ENCODE measurements at places on chromosomes 4 and X.

DNA sequence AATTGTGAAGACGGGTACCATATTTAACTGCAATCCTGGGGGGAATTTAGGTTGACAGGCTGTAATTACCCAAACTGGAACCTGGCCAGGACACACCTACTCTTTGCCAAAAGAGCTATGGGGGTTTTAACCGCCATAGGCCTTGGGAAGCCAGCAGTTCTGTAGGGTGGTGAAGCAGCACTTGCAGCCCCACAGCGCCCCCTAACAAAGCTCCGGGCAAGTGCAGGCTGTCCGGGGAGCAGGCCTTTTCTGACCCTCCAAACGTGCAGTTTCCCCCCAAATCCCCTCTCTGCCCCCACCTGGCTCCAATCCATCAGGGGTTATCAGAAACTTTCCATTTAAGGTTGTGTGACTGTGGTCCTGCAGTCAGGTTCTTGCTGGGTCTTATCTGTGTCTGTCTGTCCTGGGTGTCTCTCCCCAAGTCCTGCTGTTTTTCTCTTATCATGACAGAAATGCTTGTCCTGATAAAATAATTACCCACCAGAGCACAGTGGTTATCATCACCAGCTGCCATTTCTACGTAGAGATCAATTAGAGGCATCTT, 350.9 kb downstream of the MID1IP1 start:
- DNase-seq = no peak

DNA sequence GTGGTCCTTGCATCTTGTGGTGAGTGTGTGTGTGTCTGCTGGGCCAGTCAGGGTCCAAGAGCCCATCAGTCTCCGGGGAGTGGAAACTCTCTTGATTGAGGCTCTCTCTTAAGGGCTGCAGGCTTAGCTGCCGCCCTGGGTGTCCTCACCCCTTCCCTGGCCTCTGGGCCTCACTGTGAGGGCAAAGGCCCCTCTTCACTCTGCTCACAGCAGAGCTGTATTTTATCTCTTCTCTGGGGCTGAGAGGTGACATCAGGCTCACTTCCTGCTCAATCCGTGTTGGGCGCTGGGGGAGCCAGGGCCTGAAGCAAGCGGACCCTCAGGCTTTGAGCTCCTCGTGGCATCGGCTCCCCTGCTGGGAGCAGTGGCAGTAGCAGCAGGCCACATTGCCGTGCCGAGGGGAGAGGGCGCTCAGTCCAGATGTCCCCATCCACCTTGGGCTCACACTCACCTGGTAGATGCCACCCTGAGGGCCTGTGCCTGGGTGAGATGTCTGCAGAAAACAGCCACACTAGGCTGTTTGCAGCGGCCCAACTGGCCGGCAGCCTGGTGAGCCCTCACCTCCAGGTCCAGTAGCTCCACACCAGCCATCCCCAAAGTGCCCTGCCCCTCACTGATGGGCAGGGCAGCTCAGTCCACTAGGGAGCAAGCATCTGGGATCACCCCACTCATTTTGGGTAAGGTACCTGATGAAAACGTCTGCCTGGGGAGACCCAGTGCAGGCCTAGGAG, 24.7 kb upstream of the PRPS1 start:
- DNase-seq = no peak

DNA sequence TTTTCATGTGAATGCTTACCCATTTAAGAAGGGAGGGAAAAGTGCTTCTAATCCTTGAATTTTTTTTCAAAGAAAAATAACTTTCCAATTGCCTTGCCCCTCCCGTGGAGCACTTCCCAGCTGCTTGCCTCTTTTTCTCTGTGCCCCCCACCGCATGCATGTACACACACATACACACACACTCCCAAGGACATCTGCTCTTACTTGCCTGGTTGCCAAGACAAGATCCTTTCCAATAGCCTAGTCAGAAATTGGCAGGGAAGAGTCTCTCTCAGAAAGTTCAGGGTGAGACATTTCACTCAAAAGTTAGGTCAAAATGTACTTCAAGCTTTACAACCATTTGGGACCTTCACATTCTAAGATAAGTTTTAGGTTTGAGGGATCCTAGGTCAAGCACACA, 10.9 kb downstream of the HHIP start:
- no peak for DNase-seq

GRCh38 chr4:37675587-37676290, 10.4 kb downstream of the RELL1 start:
- DNase-seq = no peak

GRCh38 chrX:143171703-143172102, 146.0 kb downstream of the SPANXN4 start:
- DNase-seq = no peak

DNA sequence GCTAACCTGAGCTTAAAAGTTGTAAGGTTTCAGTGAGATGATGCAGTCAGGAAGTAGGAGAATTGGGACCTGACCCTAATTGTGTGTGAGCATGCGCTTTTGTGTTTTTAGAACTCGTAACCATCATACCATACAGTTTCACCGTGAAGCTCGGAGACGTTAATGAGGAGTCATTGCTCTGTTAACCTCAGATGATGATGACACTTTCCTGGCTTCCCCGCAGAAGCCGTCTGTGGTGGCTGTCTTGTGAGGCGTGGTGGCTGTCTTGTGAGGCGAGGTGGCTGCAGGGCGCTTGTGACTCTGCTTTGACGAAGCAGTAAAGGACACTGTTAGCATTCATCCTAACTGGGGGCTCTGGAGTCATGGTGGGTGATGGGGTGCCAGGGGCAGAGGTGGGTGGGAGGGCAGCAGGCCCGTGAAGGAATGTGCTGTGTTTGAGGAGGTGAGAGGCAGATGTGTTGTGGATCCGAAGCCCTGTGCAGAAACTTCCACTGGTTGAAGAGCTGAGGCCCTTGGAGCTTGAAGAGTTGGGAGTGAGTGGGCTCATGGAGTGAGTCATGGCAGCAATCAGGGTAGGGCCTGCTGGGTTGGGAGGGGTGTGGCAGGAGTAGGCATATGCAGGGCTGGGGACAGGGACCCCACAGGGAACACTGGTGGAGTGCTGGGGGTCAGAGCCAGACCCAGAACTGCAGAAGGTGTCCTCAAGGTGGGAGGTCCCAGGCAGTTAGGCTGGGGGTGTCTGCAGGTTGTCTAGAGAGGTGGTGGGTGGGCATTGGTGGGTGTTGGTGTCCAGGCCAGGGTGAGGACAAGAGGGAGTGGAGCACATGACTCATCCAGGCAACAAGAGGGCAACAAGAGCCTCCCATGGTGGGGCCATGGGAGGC, 57.4 kb downstream of the NSD2 start:
- no peak for DNase-seq

DNA sequence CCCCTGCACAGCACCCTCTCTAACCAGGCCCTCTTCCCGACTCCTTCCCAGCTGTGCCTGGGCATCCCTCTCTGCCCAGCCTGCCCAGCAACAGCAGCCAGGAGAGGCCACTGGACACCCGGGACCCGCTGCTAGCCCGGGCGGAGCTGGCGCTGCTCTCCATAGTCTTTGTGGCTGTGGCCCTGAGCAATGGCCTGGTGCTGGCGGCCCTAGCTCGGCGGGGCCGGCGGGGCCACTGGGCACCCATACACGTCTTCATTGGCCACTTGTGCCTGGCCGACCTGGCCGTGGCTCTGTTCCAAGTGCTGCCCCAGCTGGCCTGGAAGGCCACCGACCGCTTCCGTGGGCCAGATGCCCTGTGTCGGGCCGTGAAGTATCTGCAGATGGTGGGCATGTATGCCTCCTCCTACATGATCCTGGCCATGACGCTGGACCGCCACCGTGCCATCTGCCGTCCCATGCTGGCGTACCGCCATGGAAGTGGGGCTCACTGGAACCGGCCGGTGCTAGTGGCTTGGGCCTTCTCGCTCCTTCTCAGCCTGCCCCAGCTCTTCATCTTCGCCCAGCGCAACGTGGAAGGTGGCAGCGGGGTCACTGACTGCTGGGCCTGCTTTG, 1.1 kb downstream of the AVPR2 start:
- DNase-seq = no peak

DNA sequence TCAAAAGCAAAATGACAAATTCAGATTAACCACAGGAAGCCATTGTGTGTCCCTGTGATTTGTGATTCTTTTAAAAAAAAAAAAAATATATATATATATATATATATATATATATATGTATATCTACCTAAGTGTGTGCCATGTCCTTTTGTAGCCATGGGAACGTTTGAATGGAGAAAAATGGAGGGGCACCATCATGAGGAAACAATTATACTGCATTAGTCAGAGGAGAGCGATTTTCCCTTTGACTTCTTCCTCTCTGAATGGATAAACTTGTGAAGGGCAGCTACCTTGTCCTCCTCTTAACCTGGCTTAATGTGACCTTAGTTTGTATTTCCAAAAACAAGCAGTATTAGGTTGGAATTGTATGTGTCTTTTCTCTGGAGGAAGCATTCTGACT, 23.3 kb upstream of the CBLL2 start:
- no peak for DNase-seq

DNA sequence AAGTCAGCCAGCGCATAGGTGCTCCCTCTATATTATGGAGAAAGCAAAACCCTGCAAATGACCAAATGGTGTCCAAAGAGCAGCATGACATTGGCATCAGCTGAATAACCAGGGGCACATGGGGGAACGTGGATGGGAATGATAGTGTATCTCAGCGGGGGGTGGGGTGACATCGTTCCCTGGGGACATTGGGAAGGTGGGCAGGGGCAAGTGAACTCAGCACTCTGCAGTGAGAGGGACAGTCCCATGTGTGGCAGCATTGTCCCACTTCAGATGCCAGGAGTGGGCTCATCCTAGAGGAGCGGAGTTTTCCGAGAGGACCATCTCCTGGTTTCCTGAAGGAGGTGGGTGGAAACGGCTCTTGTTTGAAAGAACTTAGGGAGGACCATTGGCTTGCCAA, 64.8 kb downstream of the NELFA start:
- no peak for DNase-seq

DNA sequence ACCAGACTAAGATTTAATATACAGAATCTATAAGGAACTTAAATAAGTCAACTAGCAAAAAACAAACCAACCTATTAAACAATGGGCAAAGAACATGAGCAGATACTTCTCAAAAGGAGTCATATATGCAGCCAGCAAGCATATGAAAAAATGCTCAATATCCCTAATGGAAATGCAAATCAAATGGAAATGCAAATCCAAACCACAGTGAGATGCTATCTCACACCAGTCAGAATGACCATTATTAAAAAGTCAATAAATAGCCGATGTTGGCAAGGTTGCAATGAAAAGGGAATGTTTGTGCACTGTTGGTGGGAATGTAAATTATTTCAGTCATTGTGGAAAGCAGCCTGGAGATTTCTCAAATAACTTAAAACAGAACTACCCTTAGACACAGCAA, 97.0 kb upstream of the SLC6A14 start:
- no peak for DNase-seq

- DNase-seq = no peak
These were observed 576.5 kb upstream of the CPXCR1 start for GRCh38 chrX:88170553-88170952.

- DNase-seq = no peak
These were observed 623.8 kb upstream of the HTR2C start for GRCh38 chrX:113959912-113960626.

DNA sequence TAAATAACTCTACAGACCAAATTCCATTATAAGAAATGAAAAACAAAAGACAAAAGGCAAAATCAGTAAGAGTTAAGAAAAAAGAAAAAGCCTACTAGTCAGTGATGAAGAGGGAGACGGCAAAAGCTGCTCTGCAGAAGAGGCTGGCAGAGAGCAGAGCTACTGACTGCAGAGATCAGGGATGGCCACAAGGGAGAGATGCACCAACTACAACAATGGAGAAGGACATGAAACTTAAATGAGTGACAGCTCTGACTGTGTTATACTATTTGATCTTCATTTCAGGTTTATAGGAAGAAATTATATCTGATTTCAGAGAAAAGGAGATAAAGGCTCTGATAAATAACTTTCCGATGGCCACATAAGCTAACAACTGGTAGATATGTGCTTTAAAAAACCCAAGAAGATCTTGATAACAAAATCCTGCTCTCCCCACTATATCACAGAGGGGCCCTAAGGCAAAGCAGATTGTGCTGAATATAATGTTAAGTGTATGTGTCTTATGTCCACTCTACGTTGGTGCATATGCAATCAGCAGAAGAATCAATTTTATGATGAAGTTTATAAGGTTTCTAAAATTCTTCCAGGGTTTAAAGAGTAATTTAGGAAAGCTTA, 58.4 kb upstream of the COX18 start:
- DNase-seq = no peak

DNA sequence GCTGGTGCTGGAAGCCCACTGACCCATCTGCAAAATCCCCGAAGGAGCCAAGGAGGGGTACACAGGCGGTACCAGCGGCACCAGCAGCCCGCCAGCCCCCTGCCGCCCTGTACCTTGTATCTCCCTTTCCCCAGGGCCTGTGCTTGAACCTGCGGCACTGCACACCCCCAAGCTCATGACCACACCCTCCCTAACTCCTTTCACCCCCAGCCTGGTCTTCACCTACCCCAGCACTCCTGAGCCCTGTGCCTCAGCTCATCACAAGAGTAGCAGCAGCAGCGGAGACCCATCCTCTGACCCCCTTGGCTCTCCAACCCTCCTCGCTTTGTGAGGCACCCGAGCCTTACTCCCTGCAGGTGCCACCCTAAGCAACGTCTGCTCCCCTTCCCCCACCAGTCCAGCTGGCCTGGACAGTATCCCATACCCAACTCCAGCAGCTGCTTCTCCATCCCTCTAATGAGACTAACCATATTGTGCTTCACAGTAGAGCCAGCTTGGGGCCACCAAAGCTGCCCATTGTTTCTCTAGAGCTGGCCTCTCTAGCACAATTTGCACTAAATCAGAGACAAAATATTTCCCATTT, 94.9 kb downstream of the LARP1B start:
- no peak for DNase-seq

DNA sequence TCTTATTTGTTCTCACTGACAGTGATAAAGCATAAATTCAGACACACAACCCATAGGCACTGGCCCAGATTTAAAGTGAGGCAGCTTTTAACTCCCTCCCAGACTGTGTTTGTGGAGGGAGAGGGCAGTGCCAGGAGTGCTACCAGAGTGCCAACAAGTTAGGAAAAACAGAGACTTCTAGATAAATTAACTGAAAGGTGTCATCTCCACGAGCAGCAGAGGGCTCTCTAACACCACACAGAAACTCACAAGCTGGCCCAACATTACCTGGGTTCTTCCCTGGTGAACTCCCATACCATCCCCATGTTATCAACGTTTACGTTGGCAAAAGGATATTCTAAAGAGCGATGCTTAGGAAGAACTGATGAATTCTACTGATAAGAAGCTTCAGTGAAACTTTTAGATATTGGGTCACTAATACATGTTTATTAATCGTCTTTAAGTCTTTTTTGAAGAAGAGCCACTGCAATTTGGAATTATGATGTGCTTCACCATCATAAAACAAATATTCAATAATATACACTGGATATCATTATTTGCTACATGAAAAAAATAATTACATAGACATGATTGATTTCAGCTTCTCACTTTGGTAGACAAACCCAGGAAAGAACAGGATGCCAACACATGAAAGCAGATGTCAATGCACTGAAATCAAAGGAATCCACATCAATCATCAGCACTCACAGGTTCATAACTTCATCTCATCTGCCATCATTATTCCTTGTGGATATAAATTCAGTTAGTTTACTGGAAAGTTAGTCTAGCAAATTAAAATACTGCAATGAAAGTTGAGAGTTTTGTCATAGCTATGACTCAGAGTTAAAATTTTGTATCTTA, 121.2 kb upstream of the NAP1L5 start:
- no peak for DNase-seq
